Astrocyte of the hippocampus (primary cell): ENCODE measurements at places on chromosomes 1 and 21.

DNA sequence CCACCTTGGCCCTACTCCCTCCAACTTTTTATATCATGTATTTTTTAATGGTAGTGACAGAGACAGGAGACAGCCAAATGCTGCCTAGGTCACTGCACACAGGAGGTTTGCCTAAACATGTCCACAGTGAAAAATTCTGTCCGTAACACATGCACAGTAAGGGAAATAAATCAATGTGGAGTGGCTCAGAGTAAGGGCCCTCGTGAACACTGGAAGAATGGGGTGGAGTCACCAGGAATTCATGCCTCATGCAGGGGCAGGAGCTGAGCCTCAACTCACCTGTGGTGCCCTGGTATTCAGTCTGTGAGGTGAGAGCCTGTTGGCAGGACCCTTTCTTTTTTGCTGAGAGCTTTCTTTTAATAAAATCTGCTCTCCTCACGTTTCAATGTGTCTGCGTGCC is 289.1 kb downstream of the TGFB2 start:
- DNase-seq, result no peak

DNA sequence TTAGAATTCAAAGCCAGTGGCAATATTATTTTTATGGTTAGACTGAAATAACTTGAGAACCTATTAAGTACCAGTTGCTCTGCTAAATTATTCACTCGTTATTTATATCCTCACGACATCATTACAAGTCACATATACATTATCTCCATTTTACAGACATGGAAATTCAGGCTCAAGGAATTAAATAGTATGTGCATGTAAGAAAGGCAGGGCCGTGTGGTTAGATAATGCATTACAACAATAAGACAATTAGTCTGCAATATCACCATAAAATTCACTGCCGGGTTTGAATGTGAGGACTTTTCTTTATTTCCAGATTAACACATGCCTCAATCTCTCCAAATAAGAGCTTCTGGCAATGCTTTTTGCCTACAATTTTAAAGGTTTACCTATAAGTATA is 523.4 kb downstream of the PTBP2 start:
- peak; percentile 18 for DNase-seq

- DNase-seq, result no peak
These were observed 17.9 kb downstream of the SFT2D2 start for GRCh38 chr1:168243636-168244212.

- DNase-seq, result no peak
These were observed 28.5 kb downstream of the CACNA1S start for GRCh38 chr1:201083741-201084140.

DNA sequence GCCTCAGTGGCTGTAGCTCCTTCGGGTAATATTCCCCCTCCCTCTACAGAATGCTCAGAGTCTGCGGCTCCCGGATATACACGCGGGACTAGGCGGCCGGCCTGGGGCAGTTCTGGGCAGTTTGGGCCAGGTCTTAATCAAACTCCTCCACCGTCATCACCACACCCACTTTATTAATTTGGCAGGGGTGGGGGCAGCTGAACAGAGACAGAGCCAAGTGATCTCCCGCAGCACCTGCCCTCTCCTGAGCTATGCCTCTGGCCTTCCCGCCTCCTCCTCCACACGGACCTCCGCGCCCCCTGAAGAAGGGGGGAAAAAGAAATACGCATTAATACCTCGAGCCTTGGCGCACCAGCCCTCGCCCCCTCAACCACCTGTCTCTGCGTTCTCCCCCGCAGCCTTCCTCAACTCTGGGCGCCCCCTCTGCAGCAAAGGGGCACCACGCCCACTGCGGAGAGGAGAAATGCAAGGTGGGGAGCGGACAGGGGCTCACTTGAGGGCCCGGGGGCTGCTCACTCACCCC is 42.6 kb downstream of the CD34 start:
- DNase-seq, result peak; percentile 26
